ENCODE measurements at places on chromosomes 5 and 9.

DNA sequence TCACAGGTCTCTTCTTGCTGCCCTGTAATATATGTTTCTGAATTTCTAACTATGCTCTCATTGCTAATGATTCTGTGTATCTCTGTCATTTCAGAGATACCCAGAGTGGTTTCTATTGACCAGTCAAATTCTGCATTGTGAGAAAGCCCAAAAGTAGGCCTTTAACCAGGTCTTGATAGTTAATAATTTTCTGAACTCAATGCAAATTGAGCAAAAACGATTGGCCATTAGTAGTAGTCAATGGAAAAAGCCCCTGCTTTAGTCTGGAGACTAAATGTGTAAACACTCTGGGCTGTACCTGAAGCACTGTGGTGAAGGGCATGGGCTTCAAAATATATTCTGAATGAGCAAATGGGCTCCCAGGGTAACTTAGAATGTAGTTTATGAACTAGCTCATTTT, 307.6 kb downstream of the ARL15 start:
- DNase-seq, result no peak

GRCh38 chr9:734831-735511, 106.5 kb upstream of the DMRT1 start:
- peak; percentile 65 for DNase-seq

DNA sequence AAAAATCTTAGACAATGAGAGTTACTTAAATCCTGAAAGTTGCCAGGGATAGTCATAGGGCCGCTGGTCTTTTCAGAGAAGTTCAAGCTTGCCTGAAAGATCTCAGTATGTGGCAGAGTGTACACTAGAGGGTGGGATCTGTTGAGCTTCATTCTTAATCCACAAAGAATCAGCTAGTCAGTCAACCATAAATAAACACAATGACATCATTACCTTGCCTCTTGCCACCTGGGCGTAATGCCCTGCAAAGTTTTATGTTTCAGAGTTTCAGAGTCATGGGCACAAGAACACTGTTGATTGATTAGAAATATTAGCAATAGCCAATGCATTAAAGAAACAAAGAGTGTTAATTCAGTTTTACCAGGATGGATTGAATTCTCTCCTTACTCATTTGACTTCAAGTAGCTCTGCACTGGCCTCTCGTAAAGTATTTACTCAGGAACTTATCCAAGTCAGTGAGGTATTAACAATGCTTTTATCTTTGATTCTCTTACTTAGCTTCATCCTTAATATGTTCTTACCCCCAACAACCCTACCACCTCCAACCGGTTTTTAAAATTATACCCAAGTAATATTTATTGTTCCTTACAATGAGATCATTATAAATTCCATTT, 14.3 kb upstream of the ANXA1 start:
- DNase-seq, result no peak

DNA sequence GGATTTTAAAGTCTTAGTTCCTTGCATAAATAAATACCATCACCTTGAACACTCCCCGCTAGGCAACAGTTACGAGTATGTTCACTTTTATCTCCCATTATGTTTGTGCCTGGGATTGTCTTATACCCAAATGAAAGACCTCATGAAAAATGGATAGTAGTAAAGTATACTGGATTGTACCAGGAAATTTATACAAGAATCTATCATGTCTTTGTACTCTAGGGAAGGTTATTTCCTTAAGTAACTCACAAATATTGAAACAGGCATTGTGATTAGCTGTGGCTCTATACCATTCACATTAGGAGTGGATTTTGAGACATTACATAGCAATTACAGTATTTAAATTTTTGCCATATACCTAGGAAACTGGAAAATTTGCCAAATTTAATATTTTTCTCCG, 24.0 kb downstream of the NFIB start:
- DNase-seq, result no peak

DNA sequence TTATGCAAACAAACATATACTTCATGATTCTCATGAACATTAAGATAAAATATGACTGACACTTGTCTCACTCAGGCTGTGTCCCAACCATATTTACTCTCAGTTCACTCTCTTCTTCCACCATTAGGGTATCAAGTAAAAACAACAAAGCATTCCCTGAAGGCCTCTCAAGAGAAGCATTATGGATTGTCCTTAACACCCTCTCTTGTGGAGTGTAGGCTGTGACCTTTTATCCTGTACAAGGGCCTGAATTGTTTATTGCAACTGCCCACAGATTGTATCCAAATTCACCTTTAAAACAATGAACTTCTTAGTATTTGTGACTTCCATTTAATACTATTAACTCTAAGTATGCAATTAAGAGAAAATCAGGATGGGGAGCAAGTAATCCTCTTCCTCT, 78.1 kb downstream of the RICTOR start:
- DNase-seq, result no peak

GRCh38 chr5:151615431-151615830, 24.3 kb upstream of the FAT2 start:
- no peak for DNase-seq

- DNase-seq, result no peak
These were observed 2300.3 kb downstream of the MAT2B start for GRCh38 chr5:165805756-165806155.

DNA sequence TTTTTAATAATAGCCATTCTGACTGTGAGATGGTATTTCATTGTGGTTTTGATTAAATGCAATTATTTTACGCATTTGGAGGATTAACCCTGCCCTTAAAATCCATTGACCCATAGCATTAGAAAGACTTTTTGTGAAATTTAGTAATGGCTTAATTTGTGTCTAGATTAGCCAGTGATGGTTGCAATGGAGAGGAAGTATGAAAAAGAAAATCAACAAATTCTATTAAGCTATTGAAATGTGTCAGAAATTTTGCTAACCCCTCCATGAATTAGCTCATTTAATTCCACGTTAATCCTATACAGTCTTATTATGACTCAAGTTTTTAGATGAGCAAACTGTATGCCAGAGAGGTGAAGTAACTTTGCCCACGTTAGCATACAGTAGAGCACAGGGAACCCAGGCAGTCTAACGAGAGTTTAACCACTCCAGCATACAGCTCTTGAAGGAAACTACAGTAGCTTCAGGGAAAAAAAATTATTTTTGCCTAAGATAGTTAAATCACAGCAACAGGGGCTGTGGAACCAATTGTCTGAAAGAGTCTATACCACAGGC, 158.2 kb upstream of the PPP2R2B start:
- no peak for DNase-seq

GRCh38 chr5:129664336-129664937, 83.5 kb upstream of the MINAR2 start:
- DNase-seq, result peak; percentile 20

DNA sequence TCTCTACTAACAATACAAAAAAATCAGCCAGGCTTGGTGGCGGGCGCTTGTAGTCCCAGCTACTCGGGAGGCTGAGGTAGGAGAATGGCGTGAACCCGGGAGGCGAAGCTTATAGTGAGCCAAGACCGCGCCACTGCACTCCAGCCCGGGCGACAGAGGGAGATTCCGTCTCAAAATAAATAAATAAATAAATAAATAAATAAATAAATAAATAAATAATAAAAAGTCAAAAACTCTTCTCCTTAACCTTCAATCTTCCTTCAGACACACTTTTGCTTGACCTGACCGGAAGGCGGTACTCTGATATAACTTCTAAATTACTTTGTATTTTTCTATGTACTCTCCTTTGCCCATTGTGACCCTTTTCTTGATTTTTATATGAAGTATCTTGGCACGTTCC, 302.1 kb downstream of the SLF1 start:
- DNase-seq, result no peak

- no peak for DNase-seq
These were observed 7.0 kb upstream of the PRR7 start for GRCh38 chr5:177439518-177440053.

DNA sequence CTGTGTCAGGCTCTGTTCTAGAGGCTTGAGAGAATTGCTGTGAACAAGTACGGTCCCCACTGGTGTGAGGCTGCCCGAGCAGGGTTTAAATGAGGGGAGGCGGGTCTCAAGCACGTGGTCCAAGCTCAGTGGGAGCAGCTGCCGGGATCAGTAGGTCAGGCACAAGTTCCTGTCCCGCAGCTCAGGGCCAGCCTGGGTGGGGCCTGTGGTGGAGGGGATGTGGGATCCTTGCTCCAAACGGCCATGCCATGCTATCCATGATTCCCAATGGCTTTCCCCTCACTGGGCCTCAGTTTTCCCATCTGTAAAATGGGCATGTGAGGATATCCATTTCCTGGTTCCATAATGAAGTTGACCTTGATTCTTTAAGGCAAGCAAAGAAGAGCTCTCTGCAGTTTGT, 17.1 kb downstream of the OBP2B start:
- no peak for DNase-seq

DNA sequence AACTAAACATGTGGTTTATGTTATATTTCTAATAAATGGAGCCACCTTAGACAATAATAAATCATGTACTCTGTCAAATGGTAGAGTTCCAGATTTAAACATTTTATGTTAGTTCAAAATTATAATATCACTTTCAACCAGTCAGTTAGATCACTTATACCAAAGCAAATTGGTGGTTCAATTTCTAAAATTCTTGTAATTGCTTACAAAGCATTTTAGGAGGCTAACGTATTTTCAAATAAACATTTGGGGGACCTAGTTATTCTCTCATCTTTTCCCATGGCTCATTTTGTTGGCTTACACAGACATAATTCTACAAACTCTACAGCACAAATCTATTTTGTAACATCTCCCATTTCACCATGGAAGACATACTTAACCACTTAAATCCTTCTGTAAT, 39.9 kb downstream of the EDIL3 start:
- DNase-seq, result no peak

DNA sequence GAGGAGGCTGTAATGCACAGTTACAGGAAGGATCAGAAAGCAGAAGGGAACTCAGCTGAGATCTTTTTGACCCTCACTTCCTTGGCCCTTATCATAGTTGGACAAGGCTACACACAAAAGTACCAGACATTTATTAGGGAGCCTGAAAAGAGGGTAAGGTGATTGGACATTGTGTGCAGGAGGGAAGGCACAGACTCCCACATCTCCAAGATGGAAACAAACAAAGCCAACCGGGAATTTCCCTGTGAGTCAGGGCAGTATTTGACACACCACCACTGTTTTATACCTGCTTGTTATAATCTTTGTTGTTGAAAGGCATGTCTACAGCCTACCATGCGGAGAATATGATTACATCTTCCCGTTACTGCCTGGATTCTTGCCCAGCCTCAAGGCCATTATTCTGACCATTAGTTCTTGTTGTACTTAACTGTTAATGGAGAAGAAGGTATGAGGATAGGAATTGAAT, 3.0 kb upstream of the CCNG1 start:
- no peak for DNase-seq

DNA sequence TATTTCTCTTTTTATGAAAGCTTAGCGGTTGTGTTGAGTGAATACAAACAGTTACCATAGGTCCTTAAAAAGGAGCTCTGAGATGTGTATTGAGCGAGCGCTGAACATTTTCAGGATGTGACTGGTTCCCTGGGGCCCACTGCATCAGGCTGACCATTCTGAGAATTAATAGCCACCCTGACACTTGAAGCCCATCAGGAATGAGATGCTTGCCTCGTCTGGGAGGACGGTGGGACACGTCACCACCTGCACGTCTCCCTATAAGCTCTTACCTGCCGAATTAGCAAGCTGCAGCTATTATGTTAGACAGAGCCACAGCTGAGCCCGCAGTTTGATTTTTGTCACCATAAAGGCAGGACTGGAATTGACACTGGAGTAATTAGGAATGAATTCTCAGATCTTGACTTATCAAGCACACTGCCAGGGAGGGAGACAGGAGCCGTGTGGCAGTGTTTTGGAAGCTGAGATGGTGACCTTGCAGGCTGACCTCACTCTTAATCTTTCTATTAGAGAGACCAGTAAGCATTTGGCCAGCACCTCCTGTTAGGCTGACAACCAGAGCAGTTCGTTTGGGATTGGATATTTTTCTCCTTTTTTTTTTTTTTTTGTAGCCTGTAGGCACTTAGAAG, 373.1 kb upstream of the WWC1 start:
- no peak for DNase-seq

GRCh38 chr5:83741571-83741970, 20.9 kb upstream of the HAPLN1 start:
- no peak for DNase-seq

- no peak for DNase-seq
These were observed 115.2 kb downstream of the PRDM6 start for GRCh38 chr5:123204251-123204650.

DNA sequence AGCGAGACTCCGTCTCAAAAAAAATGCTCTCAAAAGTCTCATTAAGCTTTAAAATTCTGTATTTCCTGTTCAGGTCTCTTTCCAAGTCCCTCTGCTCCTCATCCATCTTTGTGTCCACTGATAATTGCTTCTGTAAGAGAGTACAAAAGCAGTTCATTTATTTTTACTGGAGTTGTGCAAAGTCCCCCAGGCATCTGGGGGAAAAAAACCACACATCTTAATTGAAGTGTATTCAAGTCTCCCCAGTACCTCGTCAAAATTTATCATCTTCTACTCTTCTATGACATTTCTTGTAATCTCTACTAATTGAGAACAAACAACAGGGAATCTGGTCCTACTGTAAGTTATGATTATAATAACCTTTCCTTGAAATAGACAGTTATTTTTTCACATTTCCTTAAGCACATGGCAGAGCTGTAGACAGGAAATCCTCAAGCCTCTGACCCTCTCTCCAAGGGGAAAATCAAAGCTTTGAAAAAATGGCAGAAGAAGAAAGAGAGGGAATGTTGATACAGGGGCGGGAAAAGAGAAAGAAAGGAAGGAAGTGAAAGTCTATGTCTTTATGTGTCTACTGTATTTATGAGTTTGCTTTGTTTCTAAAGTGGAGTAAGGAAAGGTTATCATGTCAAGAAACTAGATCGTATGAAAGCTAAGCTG, 51.5 kb downstream of the RAI14 start:
- no peak for DNase-seq

DNA sequence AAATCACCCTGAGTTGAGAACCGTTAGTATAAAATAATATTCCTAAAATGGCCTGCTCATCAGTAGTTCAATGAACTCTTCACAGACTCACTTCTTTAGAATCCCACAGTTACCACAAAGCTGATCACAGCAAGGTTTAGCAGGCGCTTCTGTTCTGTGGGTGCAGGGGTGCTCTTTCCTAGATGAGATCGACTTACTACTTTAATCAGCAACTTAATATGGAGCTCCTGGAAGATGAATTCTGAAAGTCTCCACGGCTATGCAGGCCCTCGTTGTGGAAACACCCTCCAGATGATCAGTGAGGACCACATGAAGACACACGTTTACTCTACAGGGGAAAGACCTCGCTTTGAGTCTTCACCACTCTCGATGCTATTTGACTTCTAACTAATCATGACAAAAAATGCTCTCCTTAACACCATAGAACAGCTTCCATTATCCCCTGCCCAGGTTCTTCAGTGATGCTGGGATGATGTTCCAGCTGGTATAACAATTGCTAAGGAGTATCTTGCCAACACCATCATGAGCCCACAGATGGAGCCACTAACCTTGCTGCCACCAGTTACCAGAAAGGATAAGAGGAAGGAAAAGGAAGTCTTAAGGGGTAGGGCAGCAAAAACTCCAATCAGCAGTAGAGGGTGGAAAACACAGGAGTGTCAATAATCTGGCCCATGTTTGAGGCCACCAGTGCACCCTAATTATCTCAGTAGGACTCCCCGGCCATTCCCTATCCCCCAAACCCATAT, 17.9 kb upstream of the GPX8 start:
- no peak for DNase-seq

- DNase-seq, result no peak
These were observed 95.5 kb upstream of the ERBIN start for GRCh38 chr5:65830856-65831255.

GRCh38 chr5:113495422-113495841, 7.2 kb upstream of the MCC start:
- DNase-seq, result no peak

GRCh38 chr5:83856881-83857280, 136.2 kb upstream of the HAPLN1 start:
- DNase-seq, result no peak
